ENCODE measurements at places on chromosomes 2 and 18.

DNA sequence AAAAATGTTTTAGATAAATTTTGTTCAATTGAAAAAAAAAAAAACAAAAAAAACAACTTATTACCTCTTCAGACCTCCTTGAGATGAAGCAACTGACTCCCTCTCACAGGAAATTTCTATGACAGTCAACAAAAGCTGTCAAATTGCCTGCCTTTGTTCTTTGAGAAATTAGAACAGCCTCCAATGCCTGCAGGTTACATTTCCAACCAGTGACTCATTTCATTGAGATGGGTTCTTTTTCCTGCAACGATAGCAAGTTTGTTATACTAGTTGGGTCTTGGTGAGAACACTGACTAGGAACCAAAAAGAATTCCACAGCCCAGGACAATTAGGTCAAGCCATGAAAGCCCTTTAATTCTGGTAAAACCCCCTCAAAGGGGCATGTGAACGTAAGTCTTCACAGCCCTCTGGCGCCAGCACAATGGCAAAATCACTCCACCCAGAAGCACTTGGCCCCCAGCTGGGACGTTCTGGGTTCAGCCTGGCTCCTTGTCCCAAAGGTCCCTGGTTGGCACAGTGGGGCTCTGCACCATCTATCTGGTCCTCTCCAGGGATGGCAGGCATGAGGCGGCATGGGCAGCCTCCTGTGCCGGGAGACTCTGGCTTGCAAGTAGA, 87.0 kb downstream of the SPP2 start:
- DNase-seq = peak; percentile 19

DNA sequence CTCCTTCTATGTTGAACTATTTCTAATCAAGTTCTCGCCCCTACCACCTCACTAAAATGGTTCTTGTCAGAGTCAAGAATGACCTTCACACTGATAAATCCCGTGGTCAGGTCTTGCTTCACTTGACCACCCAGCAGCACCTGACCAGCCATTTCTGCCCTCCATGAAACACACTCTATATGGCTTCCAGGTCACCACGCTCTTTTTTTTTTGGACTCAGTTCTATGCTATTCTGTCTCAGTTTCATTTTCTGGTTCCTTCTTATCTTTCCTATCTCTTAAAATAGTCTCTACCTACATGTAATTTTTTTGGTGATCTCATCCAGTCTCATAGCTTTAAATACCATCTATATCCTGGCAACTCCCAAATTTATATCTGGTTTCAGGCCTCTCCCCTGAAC, 11.4 kb downstream of the EIF2AK3 start:
- DNase-seq = no peak

DNA sequence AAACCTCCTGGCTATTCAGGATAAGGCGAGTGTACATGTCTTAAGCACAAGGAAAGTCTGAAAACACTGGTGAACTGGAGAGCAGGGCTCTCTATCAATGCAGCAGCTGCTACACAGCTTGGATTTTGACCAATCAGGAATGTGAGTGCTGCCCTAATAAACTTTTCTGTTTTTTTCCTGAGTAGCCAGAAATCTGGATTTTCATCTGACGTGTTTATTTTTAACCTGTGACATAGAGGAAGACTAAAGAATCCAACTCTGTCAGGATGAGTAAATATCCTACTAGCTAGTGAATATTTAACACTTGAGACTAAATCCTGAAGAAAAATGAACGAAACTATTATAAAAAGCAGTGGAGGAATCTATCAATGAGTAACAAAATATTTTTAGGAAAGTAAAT, 1638.9 kb downstream of the LRP1B start:
- DNase-seq = no peak

DNA sequence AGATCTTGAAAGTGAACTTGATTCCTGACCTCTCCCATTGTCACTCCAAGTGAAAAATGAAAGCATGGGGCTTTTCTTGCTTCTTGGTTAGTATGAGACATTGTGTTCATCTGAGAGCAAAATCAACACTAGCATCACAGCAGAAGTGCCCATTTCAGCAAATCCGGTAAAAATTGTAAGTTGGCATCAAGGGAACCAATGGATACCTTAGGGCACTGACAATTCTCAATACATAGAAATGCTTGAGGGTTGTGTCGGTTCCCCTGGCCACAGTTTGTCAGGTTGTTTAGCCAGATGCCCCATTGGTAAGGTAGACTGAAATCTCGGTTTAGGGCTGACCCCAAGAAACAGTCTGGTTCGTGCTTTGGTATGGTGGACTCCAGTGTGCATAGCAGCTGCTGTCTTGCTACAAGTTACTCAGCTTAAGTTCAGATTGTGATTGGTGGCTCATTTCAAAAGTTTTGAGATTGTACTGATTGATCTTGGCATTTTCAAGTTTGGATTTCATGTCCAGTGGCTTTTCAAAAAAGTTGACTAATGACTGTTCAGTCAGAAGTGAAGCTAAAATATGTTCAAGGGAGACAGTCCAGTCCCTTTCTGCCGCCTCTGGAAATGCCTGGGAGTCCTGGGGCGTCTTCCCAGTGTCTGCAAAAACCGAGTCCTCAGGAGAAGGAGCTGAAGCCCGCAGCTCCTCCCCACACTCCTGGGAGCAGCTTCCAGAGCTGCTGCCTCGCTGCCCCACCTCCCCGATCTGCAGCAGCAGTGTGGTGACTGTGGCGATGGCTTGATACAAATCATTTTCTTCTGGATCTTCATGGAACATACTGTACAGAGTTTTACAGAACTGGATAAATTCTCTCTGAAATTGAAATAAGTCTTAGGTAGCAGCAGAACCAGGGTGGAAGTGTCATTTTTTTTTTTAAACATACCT, 5.6 kb downstream of the RPL31 start:
- DNase-seq = no peak

Data from activated gamma-delta T cell treated with Interleukin-2 at 50 U/mL for 16 hours (primary cell).